Stimulated activated CD8-positive, alpha-beta memory T cell treated with anti-CD3 and anti-CD28 coated beads, Interleukin-4, amount 100 ng/mL, for 4 hours (primary cell): ENCODE measurements at places on chromosomes 12 and 14.

GRCh38 chr14:66444271-66444927 lies 41.8 kb upstream of the CCDC196 start:
- DNase-seq: no peak

DNA sequence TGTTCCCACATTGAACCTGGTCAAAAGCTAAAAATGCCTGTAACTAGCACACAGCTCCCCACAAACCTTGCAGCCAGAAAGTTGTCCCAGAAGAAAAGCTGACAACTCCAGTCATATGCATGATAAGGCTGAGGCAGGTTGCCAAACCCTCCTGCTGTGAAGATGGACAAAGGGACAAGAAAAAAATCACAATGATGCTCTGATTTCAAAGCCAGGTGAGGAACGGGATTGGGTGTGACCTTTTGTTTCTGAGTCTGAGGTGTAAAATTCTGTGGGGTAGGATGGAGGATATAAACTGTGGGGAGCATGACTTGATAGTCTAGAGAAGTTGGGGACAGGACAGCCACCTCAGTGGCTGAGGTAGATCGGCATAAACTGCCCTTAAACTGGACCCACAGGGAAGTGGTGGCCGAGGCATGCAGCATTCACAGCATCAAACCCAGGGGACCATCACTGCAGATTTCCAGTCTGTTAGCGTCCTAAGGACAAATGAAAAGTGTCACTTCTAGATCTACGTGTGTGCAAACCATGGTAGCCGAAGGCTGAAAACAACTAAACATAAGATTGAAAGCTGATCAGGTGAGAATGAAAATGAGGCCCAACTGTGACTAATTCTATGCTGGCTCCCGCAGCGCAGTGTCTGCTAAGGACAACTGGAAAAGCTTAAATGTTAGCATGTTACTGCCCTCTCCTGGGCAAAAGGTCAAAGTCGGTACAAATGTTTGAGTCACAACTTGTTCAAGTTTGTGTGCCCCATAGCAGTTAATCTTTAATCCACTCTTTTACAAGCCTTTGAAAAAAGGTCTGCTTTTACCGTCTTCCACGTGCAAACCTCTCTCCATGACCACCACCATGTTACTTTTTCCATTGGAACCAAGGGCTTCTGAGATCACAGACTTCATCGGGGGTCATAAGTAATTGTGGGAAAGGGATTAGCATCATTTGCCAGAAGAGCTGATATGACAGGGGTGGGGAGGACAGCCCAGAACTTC lies 39.8 kb downstream of the GRIN2B start:
- no peak for DNase-seq

DNA sequence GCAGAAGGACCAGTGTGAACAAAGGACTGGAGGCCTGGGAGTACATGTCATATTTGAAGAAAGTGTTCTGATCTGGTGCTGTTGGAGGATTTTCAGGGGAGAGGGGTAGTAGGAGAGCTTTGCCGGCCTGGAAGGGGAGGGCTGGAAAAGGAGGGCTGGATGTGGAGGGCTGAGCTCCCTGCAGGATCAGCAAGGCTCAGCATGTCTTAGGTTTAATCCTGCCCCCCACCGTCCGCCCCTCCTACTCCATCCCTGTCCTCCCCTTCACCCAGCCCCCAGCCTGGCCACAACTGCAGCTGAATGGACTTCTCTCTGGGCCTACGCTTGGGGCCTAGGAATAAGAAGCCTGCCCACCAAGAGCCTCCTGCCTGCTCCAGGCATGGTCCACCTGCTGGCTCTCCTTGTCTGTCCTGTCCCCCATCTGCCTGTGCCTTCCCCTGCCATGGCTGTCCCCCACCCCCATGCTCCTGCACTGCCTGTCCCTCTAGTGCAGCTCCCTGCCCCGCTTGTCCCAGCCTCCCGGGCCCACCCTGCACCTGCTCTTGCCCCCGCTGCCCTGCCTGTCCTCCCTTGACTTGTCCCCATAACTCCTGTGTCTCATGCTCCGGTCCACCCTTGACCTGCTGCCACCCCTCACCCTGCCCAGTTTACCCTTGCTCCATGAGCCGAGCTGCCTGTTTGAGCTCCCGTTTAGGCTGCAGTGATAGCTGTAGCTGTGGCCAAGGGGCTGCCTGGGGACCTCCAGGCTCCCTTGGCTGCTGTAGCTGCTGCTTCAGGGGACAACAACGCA lies 9.8 kb upstream of the RARG start:
- no peak for DNase-seq

DNA sequence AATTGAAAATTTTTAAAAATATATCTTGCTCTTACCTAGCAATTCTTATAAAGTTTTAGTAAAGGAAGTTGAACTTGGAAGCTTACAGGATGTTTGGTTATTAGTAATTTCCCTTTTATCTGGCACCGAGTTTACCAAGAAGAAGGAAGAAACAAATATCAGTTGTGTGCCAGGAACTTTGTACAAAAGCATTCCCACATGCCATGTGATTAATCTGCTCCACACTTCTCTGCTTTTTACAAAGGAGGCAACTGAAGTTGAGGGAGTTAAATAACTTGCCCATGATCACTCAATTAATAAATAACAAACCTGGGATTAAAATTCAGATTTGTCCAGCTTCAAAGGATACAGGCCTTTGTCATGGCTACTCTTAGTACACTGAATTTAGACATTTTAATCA lies 122.5 kb upstream of the BCAT1 start:
- DNase-seq: no peak

GRCh38 chr12:25186788-25187402 lies 8.1 kb downstream of the DNAI7 start:
- DNase-seq: no peak

DNA sequence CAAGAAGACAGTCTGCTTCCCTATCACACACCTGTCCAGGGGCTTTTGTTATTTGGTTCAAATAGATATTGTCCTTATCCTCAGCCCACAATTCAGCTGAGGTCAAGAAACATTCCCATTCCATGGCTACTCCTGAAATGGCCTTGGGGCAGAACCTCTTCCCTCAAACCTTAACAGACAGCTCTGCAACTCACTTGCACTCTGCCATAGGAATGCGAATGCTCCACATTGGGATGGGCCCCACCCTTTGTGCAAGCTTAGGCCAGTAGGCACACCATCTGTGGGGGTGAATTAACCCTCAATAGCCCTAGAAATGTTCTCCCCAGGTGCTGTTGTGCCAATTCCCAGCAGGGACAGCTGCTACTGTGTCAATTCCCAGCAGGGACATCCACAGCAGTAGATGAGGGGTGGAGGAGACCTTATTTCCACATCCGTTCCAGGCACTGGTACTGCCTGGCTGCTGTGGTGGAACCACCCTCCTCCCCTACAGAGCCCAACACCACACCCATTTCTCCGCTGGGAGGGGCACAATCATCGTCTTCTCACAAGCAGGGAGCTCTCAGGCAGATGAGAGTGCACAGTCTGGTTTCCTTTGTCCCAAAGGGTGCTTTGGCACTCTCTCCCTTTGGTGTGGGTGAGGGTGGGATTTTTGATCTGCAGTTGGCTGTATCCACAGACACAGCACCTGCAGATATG lies 42.3 kb upstream of the GLIPR1 start:
- no peak for DNase-seq

GRCh38 chr14:101367421-101368261 lies 193.7 kb upstream of the DIO3 start:
- DNase-seq: no peak
